Esophagus squamous epithelium (tissue), 5 donors: ENCODE measurements at places on chromosomes 2 and 18.

- DNase-seq, result no peak
These were observed 1454.4 kb upstream of the CELF4 start for GRCh38 chr18:39019989-39020388.

DNA sequence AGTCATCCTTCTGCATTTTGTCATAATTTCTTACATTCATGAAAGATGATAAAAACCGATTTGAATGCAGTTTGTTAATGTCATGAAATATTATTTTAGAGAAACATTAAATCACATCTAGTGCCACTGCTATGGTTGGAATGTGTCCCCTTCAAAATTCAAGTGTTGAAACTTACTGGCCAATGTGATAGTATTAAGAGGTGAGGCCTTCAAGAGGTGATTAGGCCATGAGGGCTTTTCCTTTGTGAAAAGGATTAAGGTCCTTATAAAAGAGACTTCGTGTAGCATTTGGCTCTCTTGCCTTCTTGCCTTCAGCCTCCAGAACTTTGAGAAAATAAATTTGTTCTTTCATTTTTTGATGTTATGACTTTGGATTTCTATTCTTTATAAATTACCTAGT is 117.2 kb downstream of the RGPD3 start:
- no peak for DNase-seq

DNA sequence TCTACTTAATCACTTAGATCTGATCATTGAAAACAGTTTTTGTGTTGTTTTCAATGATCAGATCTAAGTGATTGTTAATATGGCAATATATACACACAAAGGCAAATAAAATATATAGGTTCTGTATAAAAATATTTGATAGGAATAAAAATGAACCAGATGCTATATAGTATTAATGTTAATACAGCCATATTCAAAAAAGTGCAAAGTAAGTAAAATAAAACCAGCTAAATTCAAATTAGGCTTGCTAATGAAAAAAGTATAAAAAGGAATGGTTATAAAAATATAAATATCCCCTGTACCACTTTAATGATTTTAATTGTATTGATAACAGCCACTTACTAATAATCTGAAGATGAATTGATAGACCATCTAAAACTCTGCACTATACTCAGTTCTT is 38.4 kb downstream of the VPS54 start:
- DNase-seq, result no peak

DNA sequence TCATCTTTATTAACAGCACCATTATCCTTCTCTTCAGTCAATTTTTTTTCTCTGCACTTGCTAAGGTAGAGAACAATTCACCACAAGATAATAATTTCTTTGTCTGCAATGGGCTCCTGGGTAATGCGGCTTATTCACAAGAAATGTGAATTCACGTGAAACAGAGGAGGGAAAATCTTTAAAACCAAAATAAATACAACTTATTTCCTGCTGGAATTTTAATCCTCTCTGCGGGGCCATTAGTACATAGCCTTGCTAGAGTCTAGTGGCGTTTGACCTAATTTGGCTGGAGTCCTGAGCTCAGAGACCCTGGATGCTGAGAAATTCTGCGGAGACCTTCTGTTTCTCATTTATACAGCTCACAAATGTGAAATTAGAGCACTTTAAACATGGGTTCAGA is 319.3 kb upstream of the MMADHC start:
- DNase-seq, result no peak

DNA sequence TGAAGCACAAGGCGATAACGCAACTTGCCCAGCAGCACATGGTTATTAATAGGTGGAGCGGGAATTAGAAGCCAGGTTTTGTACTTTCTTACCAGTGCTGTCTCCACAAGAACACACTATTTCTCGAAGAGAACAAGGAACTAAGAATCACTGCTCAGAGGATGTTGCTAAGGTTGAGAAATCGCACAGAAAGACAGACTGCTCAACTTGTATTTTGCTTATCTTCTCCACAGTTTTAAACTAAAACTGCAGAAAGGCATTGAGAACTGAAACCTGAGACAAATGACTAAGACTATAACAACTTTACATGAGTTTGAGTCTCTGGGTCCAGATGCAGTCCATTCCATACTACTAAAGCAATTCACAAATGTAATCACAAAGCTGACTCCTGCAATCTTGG is 6.2 kb downstream of the PRKD3 start:
- no peak for DNase-seq

- DNase-seq, result no peak
These were observed 6.2 kb upstream of the POU3F3 start for GRCh38 chr2:104847586-104848160.

- no peak for DNase-seq
These were observed 46.9 kb downstream of the TFCP2L1 start for GRCh38 chr2:121237980-121238665.

- no peak for DNase-seq
These were observed 34.4 kb downstream of the ACYP2 start for GRCh38 chr2:54149638-54150441.

DNA sequence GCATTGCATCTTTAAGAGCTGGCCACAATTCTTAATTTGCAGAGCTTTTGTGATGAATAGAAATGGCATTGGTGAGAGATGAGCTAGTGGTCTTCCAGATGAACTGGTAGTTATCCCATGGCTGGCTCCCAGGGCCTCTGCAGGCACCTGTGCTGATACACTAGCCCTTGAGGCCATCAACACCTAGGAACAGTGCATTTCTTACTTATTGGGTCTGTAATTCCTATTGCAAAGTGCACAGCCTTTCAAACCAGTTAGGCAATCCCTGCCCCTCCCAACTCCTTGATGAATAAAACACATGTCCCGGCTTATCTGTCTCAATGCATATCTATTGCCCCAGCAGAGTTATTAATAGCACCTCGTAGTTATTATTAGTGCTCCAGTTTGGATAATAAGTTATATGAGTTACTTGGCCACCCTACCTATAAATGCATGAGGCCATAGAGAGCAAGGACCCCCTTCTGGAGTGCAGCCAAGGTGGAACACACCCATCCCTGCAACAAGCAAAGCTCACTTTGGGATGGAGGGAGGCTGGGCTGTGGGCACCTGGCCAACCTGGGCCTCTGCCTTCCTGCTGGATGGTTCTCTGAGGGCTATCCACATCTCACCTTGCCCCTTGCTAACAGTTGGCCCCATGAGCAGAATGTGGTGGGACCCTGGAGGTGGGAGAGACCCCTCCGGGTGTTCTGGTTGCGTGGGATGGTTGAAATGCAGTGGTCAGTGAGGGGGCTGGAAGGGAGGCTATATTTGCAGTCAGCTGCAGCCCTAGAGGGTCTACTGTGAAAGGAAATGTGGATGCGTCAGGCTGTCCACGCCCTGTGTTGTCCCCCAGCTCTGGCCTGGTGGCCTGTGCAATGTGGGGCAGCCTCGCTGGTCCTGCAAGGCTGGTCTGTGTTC is 455.9 kb upstream of the HS6ST1 start:
- no peak for DNase-seq

DNA sequence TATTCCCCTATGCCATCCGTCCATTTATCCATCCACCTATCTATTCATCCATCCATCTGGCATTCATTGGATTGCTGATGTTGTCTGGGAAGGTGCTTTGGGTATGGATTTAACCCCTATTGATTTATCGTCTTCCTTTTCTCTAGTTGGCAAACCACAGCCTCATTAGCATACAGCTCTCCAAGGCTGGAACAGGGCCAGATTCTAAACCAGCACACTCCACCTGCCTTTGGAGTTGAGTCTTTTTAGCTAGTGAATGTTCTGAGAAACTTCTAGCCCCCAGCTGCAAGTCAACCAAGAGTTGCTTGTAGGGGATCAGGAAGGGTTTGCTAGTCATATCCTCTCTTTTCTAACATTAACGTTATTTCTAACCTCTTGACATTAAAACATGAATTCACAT is 90.7 kb downstream of the NRP2 start:
- DNase-seq, result no peak

DNA sequence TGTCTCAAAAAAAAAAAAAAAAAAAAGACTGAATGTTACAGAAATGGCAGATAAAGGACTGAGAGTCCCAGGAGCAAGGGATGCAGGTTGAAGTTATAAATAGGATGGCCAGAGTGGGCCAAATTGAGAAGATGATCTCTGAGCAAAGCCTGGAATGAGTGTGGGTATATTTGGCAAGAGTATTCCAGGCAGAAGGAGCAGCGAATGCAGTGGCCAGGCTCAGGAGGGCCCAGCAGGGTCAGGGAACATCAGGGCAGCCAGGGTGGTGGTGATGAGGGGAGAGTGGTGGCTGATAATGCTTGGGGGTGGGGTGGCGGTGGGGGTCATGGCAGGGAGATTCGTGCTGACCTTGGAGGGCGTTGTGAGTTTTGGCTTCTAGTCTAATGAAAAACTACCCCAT is 141.3 kb upstream of the AGAP1 start:
- DNase-seq, result no peak

DNA sequence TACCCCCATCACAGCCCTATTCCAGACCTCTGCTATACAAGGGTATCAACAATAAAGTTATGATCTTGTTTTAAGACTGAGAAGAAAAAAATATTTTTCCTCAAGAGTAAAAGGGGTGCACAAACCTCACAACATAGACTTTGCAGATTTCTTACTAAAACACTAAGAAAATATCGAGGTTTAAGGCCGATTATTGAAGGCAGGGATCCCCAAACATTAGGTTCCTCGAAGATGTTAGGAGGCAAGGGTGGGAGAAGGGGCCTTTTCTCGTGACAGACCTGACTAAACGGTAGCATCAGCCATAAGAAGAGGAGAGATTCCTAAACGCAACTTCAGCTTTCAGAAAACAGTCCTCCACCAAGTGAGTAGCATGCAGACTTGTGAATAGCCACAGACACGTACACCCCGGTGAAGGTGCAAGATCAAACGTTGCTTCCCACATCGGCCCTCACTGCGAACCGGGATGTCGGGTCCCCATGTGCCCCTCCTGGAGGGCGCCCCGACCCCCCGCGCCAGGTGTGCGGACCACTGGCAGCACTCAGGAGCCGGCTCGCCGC is 678 bp downstream of the PIAS2 start:
- no peak for DNase-seq

DNA sequence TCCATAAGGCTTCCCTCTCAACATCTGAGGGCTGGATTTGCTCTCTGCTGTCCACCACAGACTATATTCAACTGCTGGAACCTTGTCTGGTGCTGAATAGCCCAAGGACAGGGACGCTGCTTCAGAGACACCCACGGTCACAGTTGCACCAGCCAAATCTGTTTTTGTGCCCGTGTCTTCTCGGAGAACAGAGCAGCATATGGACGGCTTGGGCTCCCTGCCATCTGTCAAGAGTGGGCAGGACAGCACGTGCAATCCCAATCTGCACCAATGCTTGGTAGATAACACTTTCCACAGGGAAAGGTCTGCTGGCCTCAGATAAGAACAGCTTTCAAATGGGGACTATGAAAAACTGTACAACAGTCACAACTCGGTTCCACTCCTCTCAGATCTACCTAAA is 466.1 kb downstream of the TGIF1 start:
- DNase-seq, result no peak

GRCh38 chr2:133457861-133458260 is 110.4 kb downstream of the NCKAP5 start:
- DNase-seq, result no peak

GRCh38 chr18:8854962-8855361 is 149.6 kb downstream of the MTCL1 start:
- no peak for DNase-seq

DNA sequence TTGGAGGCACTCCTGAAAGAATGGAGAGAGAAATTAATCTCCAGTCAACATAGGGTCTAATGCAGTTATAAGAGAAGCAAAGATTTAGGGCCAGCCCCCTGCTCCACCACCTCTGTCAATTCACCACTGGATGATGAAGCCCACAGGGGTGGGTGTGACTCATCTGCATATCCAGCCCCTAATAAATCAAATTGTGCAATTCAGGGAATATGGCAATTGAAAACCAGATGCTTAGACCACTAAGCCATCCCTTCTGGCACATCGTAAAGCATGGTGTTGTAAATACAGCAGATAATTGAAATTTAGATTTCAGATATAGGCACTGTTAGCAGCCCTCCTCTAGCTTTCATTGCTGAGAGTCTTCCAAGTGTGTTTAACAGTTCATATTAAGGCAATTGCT is 541.4 kb downstream of the PARD3B start:
- no peak for DNase-seq

DNA sequence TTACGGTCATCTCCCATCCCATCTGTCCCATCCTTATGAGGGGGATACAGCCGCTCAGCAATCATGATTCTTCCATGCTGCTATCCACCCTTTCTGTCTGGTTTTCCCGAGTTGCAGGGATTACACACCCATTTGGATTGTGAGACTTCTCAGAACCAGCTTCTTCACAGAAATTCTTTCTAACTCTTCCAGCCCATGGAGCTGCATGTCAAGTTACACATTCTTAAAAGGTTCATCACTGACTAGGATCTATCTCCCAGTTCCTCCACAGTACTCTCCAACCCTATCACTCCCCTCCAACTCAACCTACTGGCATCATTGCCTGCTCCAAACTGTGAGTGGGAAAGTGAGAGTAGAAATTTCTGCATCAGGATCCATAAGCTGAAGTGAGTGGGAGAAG is 558.2 kb upstream of the TNP1 start:
- no peak for DNase-seq

DNA sequence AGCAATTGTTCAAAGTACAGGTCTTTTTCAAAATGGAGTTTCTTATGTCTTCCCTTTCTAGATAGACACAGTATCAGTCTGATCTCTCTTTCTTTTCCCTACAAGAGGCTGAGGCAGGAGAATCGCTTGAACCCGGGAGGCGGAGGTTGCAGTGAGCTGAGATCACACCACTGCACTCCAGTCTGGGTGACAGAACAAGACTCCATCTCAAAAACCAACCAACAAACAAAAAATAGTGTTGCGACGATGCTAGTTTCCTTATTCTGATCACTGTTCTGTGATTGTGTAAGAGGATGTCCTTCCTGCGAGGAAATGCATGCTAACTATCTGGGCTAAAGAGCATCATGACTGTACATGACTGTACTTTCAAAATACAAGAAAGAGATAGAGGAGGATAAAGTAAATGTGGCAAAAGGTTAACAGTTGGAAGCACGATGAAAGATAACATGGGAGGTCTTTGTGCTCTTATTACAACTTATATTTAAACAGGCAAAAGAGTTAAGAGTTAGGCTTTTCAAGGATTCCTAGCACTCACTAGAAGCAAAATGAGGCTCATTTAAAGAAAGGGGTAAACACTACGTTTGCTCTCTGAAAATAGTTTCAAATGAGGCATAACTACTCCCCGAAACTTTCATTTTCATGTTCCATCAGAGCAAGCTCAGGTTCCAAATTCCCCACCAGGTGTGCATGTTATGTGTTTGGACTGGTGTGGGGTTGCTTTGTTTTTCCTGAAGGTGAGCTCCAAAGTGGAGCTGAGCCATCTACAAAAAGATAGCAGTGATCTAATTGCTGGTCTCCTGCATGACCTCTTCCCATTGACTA is 23.8 kb downstream of the SOWAHC start:
- DNase-seq, result no peak

DNA sequence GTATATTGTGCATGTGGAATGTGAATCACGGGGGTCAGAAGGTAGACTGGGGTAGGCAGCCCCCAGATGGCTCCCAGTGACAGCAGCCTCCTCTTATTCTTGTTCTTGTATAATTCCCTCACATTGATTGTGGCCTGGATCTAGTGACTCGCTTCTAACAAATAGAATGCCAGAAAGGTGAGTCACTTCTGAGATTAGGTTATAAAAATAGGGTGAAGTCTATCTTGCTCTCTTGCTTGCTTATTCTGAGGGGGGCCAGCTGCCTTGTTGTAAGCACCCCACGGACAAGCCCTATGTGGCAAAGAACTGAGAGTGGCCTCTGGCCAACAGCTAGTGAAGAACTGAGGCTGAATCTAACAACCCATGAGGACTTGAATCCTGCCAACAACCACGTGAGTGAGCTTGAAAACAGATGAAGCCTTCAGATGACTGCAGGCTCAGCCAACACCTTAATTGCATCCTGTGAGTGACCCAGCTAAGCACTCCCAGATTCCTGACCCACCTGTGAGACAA is 15.6 kb upstream of the RMND5A start:
- no peak for DNase-seq
